Osteocyte (in vitro differentiated cells): ENCODE measurements at places on chromosomes 2 and 18. TPM values are rescaled to one million over a fixed set of nuclear protein-coding genes. Genes with fewer than 3 reads are reported as not detected.

- H3K36me3 ChIP-seq, result peaks cover 1% of the 10 kb centered on the region
- DNase-seq, result no peak
- no peaks in the 10 kb centered on the region for H3K27me3 ChIP-seq
- no peaks in the 10 kb centered on the region for H3K4me1 ChIP-seq
- no peak overlapping the region for H3K27ac ChIP-seq
- no peak overlapping the region for H3K4me3 ChIP-seq
These were observed 94.0 kb upstream of the B3GNT2 start for GRCh38 chr2:62101886-62102285.

- peaks cover 27% of the 10 kb centered on the region for H3K4me1 ChIP-seq
- no peaks in the 10 kb centered on the region for H3K27me3 ChIP-seq
These were observed 4.3 kb downstream of the SMYD5 start for GRCh38 chr2:73218298-73218697.

GRCh38 chr2:43576981-43577892 is 18.6 kb downstream of the THADA start:
- H3K36me3 ChIP-seq, result peaks cover 30% of the 10 kb centered on the region
- no peak for DNase-seq
- no peak overlapping the region for H3K27ac ChIP-seq
- H3K27me3 ChIP-seq, result no peaks in the 10 kb centered on the region

- no peaks in the 10 kb centered on the region for H3K36me3 ChIP-seq
- no peak overlapping the region for H3K4me3 ChIP-seq
- H3K27ac ChIP-seq, result no peak overlapping the region
- no peaks in the 10 kb centered on the region for H3K27me3 ChIP-seq
- DNase-seq, result no peak
These were observed 134.0 kb upstream of the SERTAD2 start for GRCh38 chr2:64787698-64788097.

DNA sequence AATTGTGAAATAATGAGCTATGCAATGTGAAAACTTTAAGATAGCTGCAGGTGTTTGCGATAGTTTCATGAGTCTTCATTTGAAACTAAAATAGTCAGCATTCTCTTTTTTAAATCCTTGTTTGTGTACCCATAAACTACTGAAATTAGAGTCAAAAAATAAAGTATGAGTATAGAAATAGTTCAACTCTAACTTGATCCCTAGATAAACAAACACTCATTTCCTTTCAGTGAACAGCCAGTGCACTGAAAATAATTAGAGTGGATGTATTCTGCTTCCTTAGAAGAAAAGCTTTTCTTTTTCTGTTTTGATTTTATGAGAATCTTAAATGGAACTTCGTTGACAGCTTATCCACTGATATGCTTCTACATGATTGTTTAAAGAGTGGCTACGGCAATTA is 1033.4 kb downstream of the SOCS6 start:
- H3K27me3 ChIP-seq, result no peaks in the 10 kb centered on the region
- no peaks in the 10 kb centered on the region for H3K36me3 ChIP-seq
- no peak overlapping the region for H3K27ac ChIP-seq
- H3K4me3 ChIP-seq, result no peak overlapping the region
- no peak for DNase-seq
- no peaks in the 10 kb centered on the region for H3K4me1 ChIP-seq

GRCh38 chr2:189521699-189522434 is 58.7 kb downstream of the SLC40A1 start:
- H3K27me3 ChIP-seq, result no peaks in the 10 kb centered on the region
- H3K4me3 ChIP-seq, result no peak overlapping the region
- no peak for DNase-seq
- H3K36me3 ChIP-seq, result peaks cover 2% of the 10 kb centered on the region
- peaks cover 16% of the 10 kb centered on the region for H3K4me1 ChIP-seq

Gene HRH4
- total RNA-seq, result not detected in 2 replicates

Gene ST6GAL2
- total RNA-seq, result 132 and 139 TPM in 2 replicates
